Stimulated activated CD8-positive, alpha-beta memory T cell treated with anti-CD3 and anti-CD28 coated beads, Interleukin-12 subunit alpha, Interleukin-12 subunit beta, amount 100 ng/mL, for 1 hour (primary cell): ENCODE measurements at places on chromosomes 5 and 9.
A peak's percentile ranks its signal among the peaks of the same experiment; 100 is the strongest.

DNA sequence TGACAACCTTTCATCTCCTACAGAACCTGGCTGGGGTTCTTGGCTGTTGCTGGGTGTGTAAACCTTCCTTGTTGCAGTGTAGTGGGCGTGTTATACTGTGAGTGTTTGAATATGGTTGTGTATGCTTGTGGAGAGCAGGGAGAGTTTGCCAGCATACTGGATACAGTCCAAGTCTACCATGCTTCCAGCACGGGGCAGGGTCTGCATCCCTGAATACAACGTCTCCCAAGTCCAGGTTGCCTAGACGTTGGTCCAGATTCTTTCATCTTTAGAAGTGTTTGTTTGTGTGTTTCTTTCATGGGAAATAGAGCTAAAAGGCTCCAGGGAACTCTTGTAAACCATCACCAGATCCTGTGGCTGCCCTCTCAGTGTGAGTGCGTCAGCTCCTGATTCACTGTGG is 46.4 kb downstream of the SYK start:
- DNase-seq = no peak

GRCh38 chr9:114718801-114719221 is 36.8 kb upstream of the TEX48 start:
- peak; percentile 49 for DNase-seq

DNA sequence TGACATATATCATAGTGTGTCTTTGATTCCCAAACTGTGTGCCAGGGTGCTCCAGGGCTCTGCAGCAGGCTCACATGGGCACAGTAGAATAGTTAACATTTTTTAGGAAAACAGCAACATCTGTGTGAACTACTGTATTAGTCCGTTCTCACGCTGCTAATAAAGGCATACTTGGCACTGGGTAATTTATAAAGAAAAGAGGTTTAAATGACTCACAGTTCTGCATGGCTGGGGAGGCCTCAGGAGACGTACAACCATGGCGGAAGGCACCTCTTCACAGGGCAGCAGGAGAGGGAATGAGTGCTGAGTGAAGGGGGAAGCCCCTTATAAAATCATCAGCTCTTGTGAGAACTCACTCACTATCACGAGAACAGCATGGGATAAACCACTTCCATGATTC is 82.7 kb downstream of the EGFLAM start:
- DNase-seq = no peak

DNA sequence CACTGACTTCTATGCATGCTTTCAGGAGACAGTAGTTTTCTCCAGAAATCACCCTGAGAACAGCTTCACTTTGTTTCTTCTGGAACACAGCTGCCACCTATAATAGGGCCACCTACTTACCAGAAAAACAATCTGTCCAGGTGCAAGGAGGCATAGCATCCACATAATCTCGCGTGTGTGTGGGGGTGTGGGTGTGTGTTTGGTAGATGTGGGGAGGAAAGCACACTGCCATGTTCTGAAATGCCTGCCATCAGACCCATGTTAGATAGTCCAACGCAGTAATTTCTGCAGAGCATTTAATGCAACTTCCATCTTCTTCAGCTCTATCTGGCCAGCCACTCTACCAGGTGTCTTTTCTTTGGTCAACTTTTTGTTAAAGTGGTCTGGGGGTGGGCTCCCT is 102.9 kb downstream of the ACER2 start:
- no peak for DNase-seq

DNA sequence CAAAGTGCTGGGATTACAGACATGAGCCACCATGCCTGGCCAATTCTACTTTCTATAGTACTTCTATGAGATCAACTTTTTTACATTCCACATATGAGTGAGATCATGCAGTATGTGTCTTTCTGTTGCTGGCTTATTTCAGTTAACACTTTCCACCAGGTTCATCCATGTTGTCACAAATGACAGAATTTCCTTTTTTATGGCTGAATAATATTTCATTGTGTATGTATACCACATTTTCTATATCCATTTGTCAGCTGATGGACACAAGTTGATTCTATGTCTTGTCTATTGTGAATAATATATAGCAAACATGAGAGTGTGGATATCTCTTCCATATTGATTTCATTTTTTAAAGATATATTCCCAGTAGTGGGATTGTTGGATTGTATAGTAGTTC is 17.2 kb downstream of the NLN start:
- DNase-seq = no peak

DNA sequence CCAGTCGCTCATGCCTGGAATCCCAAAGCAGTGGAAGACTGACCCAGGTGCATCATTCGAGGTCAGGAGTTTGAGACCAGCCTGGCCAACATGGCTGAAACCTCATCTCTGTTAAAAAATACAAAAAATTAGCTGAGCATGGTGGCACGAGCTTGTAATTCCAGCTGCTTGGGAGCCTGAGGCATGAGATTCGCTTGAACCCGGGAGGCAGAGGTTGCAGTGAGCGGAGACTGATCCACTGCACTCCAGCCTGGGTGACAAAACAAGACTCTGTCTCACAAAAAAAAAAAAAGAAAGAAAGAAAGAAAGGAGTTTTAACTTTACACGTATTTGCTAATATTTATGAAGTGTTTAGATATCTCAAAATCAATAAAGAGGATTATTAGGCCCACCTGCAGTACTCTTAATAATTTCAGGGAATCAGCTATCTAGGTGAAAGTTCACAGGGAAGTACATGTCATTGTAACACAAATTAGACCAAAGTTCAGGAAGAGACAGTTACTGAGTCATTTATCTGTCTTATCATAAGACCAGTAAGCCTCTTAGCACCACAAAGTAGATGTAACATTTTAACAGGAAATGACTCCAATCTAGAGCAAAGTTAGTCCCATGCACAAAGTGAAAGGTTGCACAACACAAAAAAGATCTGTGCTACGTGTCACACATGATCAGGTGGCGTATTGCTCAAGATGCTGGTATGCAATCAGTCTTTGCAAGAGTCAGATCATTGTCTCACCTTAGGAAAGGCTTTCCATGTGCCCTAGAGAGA is 34.1 kb upstream of the PLIN2 start:
- DNase-seq = peak; percentile 9

DNA sequence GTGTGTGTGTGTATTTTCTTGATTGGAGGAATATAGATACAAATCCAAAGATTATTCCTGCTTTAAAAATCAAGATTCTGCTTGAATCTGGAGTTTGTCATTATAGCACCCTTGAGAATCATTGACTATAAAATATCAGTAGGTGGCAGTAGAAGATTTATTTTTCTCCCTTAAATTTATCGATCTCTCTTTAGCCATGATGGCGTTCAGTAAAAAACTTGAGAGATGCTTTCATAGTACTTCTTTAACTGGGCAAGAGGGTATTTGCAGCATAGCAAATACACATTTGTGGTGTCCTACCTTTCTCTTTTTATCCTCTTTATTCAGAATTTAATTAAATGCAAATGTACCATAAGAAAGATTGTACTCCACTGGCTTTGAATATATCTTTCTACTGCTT is 307.7 kb downstream of the ADGRV1 start:
- DNase-seq = no peak

GRCh38 chr9:90219548-90220118 is 423.0 kb downstream of the DIRAS2 start:
- peak; percentile 11 for DNase-seq

GRCh38 chr5:140114341-140115185 is 654 bp downstream of the PURA start:
- no peak for DNase-seq
